ENCODE measurements at places on chromosomes 12 and 14. TPM values are rescaled to one million over a fixed set of nuclear protein-coding genes. Genes with fewer than 3 reads are reported as not detected.

RIMBP2 gene
- total RNA-seq = not detected

ATP2B1 gene
- total RNA-seq = 12.3 TPM

NEUROD4 gene
- total RNA-seq = not detected

AKAP5 gene
- total RNA-seq = 0.45 TPM

RD3L gene
- total RNA-seq = not detected

CLEC4C gene
- not detected for total RNA-seq

OR4K17 gene
- not detected for total RNA-seq

NANOG gene
- total RNA-seq = 0.70 TPM

KTN1 gene
- 53.1 TPM for total RNA-seq

HNF1A gene
- 23.8 TPM for total RNA-seq

NDRG2 gene
- total RNA-seq = 165 TPM

SRRM4 gene
- not detected for total RNA-seq

DNA sequence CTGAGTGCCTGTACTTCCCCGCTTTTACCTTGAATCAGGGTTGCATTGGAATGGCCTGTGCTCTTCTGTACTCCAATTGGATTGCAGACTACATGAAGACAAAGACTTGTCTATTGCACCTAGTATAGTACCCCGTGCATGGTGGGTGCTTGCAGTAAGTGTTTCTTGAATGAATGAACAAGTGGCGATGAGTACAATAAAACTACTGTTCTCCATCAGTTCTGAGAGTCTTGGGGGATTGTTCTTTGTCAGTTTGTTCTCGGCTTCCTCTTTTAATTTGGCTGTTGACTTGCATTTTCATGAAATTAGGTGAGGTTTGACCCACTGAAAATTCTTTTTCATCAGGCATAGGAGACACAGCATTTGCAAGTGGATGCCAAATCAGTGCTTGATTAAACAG, 34.1 kb downstream of the ERH start:
- DNase-seq = no peak

DNA sequence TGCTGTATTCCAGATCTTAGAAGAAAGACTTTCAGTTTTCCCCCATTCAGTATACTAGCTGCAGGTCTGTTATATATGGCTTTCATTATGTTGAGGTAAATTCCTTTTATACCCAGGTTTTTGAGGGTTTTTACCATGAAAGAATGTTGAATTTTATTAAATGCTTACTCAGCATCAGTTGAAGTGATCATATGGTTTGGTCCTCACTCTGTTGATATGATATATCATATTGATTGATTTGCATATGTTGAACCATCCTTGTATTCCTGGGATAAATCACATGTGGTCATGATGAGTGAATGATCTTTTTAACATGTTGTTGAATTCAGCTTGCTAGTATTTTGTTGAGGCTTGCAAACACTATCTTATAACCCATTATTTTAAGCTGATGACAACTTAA, 96.7 kb downstream of the TRMT5 start:
- DNase-seq = no peak

DNA sequence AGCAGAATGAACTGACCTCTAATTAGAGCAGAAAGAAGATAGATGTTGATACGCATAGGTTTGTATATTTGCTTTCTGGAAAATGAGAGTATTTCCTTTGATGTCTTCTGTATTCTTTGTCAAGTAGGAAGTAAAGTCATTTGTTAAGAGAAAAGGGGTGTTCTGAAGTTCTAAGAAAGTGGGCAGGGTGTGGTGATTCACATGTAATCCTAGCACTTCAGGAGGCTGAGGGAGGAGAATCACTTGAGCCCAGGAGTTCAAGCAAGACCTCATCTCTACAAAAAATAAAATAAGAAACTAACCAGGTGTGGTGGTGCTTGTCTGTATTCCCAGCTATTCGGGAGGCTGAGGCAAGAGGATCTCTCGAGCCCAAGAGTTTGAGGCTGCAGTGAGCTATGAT, 2.8 kb downstream of the RHNO1 start:
- DNase-seq = no peak

GRCh38 chr12:65977384-65977783, 153.1 kb downstream of the HMGA2 start:
- DNase-seq = no peak

- no peak for DNase-seq
Measured at GRCh38 chr12:65643171-65643570, 181.1 kb upstream of the HMGA2 start.

- DNase-seq = peak; percentile 69
Measured at GRCh38 chr12:102948941-102949352, 8.5 kb upstream of the ASCL1 start.

- DNase-seq = no peak
Measured at GRCh38 chr12:109640961-109641360, 67.4 kb downstream of the MVK start.

GRCh38 chr14:104510216-104510615, 69.3 kb upstream of the C14orf180 start:
- no peak for DNase-seq

GRCh38 chr14:105154476-105154871, 14.1 kb downstream of the JAG2 start:
- no peak for DNase-seq

GRCh38 chr14:84065811-84066210, 1464.1 kb upstream of the FLRT2 start:
- DNase-seq = no peak

DNA sequence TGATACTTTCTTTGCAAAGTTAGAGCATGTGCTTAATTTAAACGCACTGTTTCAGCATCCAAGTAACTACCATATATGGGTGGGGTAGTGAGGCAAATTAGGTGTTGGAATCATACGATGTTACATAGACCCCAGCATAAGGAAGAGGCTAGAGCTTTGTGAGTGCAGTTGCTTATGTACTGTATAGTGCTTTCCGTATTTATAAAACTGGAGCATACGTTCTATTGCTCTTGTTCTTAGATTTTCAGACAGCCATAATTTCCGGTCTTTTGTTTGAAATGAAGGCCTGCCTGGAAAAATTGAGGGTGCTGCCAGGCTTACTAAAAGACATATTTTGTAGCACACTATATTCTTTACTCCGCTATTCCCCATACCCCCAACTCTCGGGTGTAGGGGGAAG, 335.7 kb downstream of the FOXG1 start:
- no peak for DNase-seq

DNA sequence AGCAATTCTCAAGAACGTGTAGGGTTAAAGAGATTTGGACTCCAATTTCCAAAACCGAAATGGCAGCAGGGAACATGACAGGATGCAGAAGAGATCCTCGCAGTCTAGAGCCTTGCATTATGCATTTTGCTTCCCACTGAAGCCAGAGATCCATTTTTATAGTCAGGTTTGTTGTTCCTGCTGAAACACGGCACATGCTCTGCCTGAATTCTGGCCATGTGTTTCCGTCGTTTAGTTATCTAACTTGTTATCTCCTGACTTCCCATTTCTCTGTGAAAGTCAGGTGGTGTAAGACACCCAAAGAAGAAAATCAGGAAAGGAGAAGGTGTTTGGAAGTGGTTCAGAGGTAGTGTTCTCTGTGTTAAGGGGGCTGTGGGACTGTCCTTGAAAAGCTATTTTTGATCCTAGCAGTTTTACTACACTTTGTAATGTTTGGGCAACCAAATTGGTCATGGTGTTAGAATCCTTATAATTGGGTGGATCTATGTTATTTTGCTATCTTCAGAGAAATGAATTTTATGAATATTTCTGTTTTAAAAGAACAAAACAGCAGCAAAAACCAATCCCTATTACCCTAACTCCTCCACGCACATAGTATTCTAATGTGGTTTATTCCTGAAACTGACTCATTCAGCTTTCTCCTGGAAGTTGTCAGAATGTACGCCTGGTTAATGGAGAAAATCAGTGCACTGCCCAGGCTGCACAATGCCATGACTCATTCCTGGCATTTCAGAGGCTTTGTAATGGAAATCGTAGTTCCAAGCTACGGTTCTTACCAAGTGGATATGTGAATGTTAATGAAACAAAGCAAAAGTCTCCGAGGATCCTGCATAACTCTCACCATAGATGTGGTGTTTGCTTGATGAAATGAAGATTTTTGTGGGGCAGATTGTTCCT, 110.1 kb downstream of the SAMD4A start:
- DNase-seq = no peak

- DNase-seq = no peak
Measured at GRCh38 chr12:93689076-93689834, 12.1 kb downstream of the CRADD start.

- peak; percentile 66 for DNase-seq
Measured at GRCh38 chr14:99945732-99946651, 119.2 kb upstream of the EVL start.

GRCh38 chr12:110794623-110795280, 52.0 kb upstream of the CCDC63 start:
- no peak for DNase-seq

- DNase-seq = no peak
Measured at GRCh38 chr14:76413962-76414600, 38.1 kb downstream of the ESRRB start.

DNA sequence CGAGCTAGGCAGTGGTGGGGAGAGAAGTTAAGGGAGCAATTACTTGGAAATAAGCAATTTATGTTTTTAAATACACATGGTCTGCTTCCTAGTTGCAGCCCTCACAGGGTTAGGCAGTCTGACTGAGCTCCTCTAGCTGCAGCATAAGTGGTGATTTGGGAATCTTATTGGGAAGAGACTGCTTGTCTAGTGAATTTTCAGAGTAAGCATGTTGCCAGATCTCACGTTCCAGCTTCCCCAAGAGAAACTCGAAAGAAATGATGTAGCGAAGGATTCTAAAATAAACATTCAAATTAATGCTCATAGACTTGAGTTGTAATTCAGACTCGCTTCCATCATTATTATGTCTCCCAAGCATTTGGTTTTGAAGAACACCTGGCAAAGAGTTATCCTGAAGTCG, 440.2 kb downstream of the ATP23 start:
- DNase-seq = no peak

DNA sequence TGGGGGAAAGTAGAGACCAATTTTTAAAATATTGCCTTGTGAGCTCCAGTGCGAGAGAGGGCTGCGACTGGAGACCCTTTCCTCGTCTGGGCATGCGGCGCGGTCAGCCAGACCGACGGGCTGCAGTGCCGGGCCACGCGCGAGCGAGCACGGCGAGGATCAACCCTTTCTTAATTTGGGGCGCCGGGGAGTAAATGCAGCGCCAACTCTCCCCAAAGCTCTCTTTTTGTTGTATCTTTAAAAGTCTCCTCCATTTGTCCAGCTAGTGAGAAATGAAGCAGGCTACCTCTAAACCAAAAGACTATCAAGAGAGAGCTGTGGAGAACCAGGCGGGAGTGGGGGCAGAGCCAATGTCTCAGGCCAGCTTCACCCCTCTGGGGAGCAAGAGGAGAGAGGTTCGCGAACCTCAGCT, 1.4 kb downstream of the SIX1 start:
- no peak for DNase-seq

DNA sequence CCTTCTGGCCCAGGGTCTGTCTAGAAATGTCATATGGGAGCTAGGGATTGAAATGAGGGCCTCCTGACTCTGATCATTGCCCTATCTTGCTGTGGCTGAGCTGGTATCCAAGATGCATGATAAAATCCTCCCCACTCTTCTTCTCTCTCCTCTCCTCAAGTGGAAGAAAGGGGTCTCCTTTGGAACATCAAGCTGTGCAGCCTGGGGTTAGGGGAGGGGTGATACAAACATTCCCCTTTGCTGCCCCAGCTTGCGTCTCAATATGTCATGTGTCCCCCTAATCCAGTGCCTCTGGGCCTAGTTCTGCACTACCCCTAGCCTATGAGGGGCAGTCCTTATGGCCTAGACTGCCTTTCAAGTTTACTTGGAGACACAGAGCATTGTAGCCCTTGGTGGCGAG, 8.5 kb downstream of the RDH16 start:
- no peak for DNase-seq

DNA sequence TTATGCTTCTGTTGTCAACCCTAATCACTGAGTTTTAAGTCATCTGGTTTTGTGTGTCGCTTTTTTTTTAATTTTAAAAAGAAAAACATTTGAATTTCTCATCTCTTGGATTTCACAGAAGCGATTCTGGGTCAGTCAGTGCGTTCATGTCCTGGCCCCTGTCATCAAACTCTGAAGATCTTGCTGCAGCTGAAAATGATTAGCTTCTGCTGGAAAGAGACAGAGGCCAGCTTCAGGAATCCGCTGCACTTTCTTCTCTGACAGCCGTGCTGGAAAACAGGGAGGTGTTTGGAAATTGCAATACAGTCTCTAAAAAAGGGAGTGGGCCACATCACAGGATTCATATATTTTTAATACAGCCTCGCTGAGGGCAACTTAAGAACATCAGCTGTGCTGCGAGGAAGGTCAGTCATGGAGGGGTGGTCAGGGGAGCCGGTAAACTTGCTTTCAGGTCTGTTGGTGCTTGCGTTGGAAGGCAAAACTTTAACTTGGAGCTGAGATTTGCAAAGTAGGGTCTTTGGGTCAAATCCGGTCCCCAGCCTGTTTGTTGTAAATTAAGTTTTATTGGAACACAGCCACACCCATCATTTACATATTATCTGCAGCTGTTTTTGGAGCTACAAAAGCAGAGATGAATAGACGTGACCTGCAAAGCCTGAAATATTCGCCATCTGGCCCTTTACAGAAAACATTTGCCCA, 190.8 kb downstream of the AACS start:
- no peak for DNase-seq

All from left lobe of liver (tissue), 2 donors.